ENCODE measurements at places on chromosomes 6 and 20.

DNA sequence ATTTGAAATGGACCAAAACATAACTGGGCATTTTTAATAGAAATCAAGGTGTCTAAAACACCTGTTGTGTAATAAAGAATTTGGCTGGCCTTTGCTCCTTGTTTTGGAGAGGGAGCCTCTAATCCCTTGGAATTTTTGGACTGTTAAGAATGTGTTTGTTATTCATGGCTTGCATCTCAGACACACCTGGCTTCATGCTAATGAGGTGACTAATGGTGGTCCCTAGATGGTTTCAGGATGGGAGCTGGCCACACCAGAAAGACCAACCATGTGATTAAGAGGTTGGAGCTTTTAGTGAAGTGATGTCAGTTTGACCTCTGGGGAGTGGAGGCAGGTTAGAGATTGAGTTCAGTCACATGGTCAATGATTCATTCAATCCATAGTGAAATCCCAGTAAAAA lies 328.4 kb downstream of the DHX35 start:
- DNase-seq = no peak

- no peak for DNase-seq
Observed at GRCh38 chr20:39904476-39905112, 784.4 kb downstream of the MAFB start.

DNA sequence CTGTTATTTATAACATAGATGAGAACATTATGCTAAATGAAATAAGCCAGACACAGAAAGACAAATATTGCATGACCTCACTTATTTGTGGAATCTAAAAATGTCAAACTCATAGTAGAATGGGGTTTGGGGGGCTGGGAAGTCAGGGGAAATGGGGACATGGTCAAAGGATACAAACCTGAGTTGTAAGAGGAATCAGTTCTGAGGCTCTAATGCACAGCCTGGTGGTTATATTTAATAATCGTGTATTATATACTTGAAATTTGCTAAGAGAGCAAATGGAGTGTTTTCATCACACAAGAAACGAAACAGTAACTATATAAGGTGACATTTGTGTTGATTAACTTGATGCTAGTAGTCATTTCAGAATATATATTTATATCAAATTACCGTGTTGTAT lies 40.8 kb upstream of the GFOD1 start:
- DNase-seq = no peak

GRCh38 chr6:126957721-126958120 lies 160.8 kb upstream of the RSPO3 start:
- DNase-seq = no peak

DNA sequence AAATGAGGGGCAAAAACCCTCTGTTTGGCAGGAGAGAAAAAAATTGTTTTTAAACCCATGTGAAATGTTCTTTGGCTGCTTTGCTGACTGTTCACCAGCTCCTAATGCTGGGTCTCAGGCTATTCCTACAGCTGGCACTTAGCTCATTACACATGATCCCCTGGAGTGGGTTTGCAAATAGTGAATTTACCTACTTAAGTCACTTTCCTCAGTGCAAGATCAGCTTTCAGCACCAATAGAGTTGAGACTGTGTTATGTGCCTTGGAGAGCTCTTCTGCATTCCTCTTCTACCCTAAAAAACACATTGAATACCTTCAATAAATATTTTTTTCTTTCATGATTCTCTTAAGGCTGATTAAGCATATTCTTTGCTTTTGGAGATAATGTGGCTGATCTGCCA lies 58.4 kb upstream of the PRDM1 start:
- peak; percentile 20 for DNase-seq

- DNase-seq = no peak
Observed at GRCh38 chr6:161303628-161304340, 29.9 kb upstream of the AGPAT4 start.

- no peak for DNase-seq
Observed at GRCh38 chr6:9405369-9405768, 970.0 kb upstream of the SLC35B3 start.

DNA sequence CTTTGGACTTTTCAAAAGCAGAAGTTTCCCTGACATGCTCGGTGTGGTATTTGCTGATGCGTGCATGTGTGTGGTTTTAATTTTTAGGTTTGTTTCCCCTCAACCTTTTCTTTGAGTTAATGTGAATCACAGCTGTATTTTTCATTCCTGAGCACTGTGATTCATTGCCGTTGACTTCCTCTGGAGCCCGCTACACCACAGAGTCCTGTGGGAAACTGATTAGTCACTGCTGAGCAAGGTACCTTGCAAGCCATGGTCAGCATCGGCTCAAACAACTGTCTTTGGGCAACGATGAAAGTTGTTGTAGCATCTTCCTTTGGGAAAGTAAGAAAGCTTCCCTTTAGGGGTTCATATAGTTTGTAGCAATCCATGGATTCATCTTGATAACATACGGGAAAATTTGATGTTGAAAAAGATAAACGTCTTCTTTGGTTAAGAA lies 57.5 kb downstream of the RIN2 start:
- DNase-seq = no peak

DNA sequence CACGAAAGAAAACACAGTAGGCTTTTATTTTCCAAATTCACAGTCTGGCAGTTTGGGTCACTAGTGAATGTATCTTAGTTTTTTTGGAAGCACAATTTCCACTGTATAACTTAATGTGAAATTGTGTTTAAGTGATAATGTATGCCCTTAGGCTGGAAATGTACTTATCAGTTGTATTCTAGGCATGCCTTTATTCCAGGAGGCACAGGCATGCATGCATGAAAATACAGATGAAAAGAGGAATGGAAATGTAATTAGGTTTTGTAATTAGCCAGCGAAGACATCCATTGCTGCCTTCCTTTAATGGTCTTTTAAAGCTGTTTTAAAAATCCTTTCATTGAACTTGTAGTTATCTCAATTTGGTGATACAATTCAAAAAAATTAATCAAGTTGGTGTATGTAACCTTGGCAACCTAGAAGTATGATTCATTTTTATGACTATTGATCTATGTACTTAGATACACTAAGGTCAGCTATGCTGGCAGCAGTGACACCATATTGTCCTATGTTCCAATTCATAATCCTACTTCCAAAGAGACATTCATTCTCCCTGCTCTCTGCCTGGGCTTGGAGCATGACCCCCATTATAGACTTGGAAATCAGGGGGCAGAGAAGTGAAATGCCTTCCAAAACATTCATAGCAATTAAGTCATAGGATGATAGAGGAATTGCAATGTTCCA lies 73.1 kb downstream of the SNAP25 start:
- no peak for DNase-seq

GRCh38 chr6:52579006-52579660 lies 2.3 kb upstream of the TRAM2 start:
- no peak for DNase-seq

- no peak for DNase-seq
Observed at GRCh38 chr6:23510778-23511510, 615.1 kb upstream of the NRSN1 start.

DNA sequence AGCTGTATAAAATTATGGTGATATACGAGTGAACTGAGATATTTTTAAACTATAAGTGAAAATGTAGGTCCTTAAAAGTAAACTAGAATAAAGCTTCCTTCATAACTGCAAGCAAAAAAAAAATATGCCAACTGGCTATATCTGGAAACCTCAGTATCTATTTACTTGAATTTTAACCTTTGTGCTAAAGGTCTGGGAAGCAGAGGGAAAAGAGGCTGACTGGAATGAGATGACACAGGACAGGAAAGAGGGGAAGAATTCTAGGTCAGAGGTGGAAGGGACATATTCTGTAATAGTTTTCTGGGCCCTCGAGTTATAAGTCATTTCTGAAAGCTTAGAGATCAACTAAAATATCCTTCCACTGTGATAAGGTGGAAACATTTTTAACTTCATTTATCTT lies 46.8 kb downstream of the AIG1 start:
- no peak for DNase-seq
